ENCODE measurements at places on chromosomes 6 and 20.
A peak's percentile ranks its signal among the peaks of the same experiment; 100 is the strongest.

DNA sequence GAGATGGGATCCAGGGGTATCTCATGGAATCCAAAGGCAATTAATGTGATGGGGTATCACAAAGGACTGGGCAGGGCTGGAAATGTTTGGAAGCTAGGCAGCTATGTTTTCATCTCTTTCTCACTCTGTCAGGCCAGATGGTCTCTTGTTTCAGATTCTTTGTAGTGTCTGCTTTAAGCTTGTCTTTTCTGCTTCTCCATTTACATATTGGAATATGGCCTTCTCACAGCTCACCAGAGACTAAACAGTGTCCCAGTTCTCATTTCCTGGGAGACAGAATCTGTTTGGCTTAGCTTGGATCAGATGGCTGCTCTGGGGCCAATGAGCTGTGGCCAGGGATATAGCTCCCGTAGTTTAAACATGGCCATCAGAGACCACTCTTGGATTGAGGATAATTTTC is 78.9 kb downstream of the SLC35F1 start:
- DNase-seq: no peak

DNA sequence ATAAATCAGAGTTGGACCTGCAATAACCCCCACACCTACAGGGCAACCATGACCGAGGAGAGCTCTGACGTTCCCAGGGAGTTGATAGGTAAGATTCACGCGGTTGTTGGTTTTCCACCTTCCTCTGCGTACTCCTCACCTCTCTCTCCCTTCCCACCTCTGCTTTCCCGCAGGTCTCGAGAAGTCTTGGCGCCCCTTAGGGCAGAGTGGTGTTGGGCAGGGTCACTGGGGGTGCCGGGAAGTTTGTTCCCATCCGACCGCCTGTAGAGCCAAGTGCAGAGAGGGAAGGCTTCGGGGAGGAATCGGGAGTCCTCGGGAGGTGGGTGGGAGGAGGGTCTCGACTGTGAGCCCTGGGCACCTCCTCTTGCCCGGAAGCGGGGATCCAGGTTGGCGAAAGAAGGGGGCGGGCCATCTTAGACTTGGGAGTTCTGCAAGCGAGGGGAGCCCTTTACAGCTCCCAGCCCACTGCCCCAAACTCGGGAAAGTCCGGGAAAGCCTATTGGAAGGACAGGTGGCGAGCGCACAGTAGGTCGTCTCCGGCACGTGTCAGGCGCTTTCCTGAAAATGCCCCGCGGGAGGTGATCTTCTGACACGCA is 672 bp downstream of the CARMIL1 start:
- peak; percentile 2 for DNase-seq

DNA sequence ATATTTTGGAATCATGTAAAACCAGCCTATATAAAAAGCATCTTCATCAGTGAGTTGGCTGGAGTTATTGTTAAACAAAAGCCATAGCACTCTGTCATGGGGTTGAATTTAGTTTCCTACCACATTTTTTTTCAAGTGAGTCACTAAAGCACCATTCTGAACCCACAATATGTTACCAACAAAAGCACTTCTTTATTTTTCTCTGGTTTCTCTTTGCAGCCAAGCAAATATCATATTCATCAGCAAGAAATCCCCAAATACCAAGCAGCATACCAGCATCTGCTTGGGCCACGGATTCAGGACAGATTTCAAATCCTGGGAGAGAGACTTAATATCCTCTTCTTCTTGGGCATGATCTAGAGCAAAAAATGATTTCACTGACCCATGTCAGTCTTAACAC is 441.4 kb downstream of the BCKDHB start:
- DNase-seq: no peak

GRCh38 chr6:137776786-137777686 is 90.0 kb upstream of the TNFAIP3 start:
- no peak for DNase-seq

DNA sequence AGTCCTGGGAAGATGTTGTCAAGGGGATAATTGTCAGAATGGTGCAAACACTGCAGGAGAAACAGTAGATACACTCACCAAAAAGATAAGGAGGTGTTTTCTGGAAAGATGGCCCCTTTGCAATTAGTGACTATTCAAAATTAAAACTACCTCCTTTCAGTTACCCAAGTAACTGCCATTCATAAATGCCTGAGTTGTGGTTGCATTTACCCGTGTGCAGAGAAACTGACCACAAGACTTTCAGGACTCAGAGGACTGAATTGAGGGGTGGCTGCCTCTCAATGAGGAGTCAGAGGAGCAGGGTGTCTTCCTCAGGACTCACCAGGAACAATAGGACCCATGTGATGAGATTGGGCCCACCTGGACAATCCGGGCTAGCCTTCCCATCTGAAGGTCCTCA is 39.0 kb downstream of the GCM1 start:
- DNase-seq: no peak

- DNase-seq: no peak
These were observed 241.9 kb downstream of the ADGRB3 start for GRCh38 chr6:68876792-68877493.

GRCh38 chr20:54431156-54431944 is 44.0 kb upstream of the DOK5 start:
- no peak for DNase-seq

All from activated CD4-positive, CD25-positive, alpha-beta regulatory T cell (primary cell).